ENCODE measurements at places on chromosomes 3 and 15. TPM values are rescaled to one million over a fixed set of nuclear protein-coding genes. Genes with fewer than 3 reads are reported as not detected.

The KIF7 gene
- total RNA-seq, result 21.9 TPM

The PPP1R14D gene
- not detected for total RNA-seq

The DOCK3 gene
- 0.32 TPM for total RNA-seq

The GRAMD1C gene
- 2.2 TPM for total RNA-seq

The UBAP1L gene
- total RNA-seq, result 2.7 TPM

The DUOXA2 gene
- not detected for total RNA-seq

The STRIT1 gene
- not detected for total RNA-seq

The CRABP1 gene
- not detected for total RNA-seq

The TMEM41A gene
- total RNA-seq, result 10.8 TPM

The ABI3BP gene
- total RNA-seq, result 728 TPM

The MAGEL2 gene
- 0.13 TPM for total RNA-seq

The CCR2 gene
- total RNA-seq, result not detected

The GREM1 gene
- total RNA-seq, result 39.1 TPM

The P2RY13 gene
- total RNA-seq, result not detected

The ARPP21 gene
- total RNA-seq, result not detected

The SLC22A13 gene
- 0.86 TPM for total RNA-seq

The FOXL2 gene
- 0.11 TPM for total RNA-seq

The TBCCD1 gene
- 23.3 TPM for total RNA-seq
